ENCODE measurements at places on chromosomes 11 and 22.
A peak's percentile ranks its signal among the peaks of the same experiment; 100 is the strongest.

GRCh38 chr11:44315947-44316658 is 6.2 kb upstream of the ALX4 start:
- peaks cover 9% of the 10 kb centered on the region for H3K4me1 ChIP-seq
- no peak overlapping the region for H3K27ac ChIP-seq
- peaks cover 19% of the 10 kb centered on the region for H3K27me3 ChIP-seq
- peak overlapping the region; percentile 40 for H3K4me3 ChIP-seq

DNA sequence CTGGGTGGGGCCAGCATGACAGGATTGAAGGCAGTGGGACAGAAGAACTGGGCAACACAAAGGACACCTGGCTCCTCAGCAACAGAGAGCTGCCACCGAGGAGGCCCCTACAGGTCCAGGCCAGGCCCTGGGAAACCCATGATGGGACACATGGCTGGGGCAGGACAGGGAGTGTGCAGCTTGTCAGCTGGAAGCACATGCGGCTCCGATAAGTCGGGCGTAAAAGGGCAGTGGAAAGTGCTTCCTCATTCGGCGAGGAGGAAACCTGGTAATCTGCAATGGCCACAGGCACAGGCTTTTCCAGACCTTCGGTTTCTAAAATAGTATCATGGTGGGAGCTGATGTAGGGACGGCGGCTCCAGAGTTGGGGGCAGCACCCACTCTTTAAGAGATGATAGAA is 16.5 kb downstream of the GNAZ start:
- no peaks in the 10 kb centered on the region for H3K4me1 ChIP-seq
- no peaks in the 10 kb centered on the region for H3K36me3 ChIP-seq
- H3K4me3 ChIP-seq, result no peak overlapping the region
- no peak for DNase-seq
- no peak overlapping the region for H3K27ac ChIP-seq
- H3K27me3 ChIP-seq, result no peaks in the 10 kb centered on the region

GRCh38 chr11:105297463-105297862 is 157.9 kb upstream of the CARD18 start:
- no peak overlapping the region for H3K27ac ChIP-seq
- H3K4me1 ChIP-seq, result no peaks in the 10 kb centered on the region
- H3K27me3 ChIP-seq, result no peaks in the 10 kb centered on the region

GRCh38 chr22:49208004-49208402 is 619.7 kb downstream of the BRD1 start:
- no peak overlapping the region for H3K4me3 ChIP-seq
- no peaks in the 10 kb centered on the region for H3K4me1 ChIP-seq
- no peaks in the 10 kb centered on the region for H3K36me3 ChIP-seq
- H3K27ac ChIP-seq, result no peak overlapping the region
- no peak for DNase-seq

GRCh38 chr11:37804666-37805065 is 1206.6 kb upstream of the RAG2 start:
- H3K27me3 ChIP-seq, result no peaks in the 10 kb centered on the region
- no peaks in the 10 kb centered on the region for H3K36me3 ChIP-seq
- H3K4me3 ChIP-seq, result no peak overlapping the region

GRCh38 chr11:34086554-34087283 is 18.7 kb upstream of the NAT10 start:
- peaks cover 65% of the 10 kb centered on the region for H3K36me3 ChIP-seq
- no peaks in the 10 kb centered on the region for H3K27me3 ChIP-seq
- H3K4me1 ChIP-seq, result no peaks in the 10 kb centered on the region
- no peak for DNase-seq
- H3K4me3 ChIP-seq, result no peak overlapping the region

GRCh38 chr11:75594211-75594610 is 32.2 kb downstream of the SERPINH1 start:
- no peaks in the 10 kb centered on the region for H3K36me3 ChIP-seq
- H3K27ac ChIP-seq, result no peak overlapping the region
- H3K27me3 ChIP-seq, result peaks cover 6% of the 10 kb centered on the region
- no peak for DNase-seq
- no peak overlapping the region for H3K4me3 ChIP-seq
